GM06990 (cell line): ENCODE measurements at places on chromosomes 7 and 10.

- no peak for DNase-seq
These were observed 8.3 kb downstream of the SFRP4 start for GRCh38 chr7:37908221-37908788.

DNA sequence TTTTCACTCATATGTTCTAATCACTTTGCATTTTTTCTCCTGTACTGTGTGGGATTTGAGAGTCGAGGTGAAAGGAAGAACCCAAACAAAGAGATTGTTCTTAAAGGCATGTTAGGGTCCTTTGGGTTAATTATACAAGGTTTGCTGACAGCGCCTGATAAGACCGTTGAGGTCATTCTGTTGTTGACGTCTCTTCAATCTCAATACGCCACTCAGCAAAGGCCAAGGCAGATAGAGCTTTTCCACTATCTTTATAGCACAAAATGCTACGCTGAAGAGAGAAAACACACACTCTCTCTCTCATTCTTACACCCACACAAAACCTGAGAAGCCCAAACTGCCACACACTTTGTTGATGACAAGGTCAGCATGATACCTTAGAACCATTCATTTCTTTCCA lies 228.7 kb downstream of the CNTNAP2 start:
- DNase-seq, result no peak

DNA sequence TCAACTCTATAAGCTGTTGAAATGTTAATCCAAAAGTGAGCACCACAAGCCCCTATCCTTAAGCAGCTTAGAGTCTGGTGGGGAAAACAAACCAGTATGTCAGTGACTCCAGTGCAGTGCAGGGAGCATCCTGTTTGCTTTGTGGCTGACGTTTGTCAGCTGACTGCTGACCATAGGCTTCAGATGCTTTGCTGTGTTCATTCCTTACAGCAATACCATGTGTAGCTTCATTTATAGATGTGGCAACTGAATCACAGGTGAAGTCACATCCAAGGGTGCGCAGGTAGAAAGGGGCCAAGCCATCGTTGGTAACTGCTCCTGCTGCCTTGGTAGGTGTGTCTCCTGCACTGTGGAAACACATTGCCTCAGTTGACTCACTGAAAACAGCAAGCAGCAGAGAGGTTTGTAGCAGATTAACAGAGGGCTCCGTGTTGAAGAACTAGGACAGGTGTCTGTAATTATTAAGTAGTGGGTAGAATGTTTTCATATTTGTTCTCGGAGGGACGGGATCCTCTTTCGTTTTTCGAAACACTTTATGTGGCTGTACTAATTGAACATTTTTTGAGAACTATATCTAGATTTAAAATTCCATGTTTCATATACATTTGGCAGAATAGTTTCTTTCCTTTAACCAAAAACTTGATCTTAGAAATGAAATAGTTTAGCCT lies 2.0 kb downstream of the INSIG1 start:
- no peak for DNase-seq

GRCh38 chr7:12554351-12554750 lies 16.2 kb upstream of the SCIN start:
- DNase-seq, result no peak
